ENCODE measurements at places on chromosomes 1 and 21.

DNA sequence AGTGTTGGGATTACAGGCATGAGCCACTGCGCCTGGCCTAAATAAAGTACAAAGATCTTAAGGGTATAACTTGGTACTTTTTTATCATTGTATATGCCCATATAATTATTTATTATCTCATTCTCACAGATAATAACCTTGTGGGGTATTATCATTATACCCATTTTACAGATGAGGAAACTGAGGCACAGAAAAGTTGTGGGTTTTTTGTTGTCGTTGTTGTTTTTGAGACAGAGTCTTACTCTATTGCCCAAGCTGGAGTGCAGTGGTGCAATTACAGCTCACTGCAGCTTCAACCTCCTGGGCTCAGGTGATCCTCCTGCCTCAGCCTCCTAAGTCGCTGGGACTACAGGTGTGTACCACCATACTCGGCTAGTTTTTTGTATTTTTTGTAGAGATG lies 4.1 kb downstream of the CGN start:
- no peak for DNase-seq

- DNase-seq: peak; percentile 11
Observed at GRCh38 chr1:226569879-226570547, 21.4 kb downstream of the STUM start.

DNA sequence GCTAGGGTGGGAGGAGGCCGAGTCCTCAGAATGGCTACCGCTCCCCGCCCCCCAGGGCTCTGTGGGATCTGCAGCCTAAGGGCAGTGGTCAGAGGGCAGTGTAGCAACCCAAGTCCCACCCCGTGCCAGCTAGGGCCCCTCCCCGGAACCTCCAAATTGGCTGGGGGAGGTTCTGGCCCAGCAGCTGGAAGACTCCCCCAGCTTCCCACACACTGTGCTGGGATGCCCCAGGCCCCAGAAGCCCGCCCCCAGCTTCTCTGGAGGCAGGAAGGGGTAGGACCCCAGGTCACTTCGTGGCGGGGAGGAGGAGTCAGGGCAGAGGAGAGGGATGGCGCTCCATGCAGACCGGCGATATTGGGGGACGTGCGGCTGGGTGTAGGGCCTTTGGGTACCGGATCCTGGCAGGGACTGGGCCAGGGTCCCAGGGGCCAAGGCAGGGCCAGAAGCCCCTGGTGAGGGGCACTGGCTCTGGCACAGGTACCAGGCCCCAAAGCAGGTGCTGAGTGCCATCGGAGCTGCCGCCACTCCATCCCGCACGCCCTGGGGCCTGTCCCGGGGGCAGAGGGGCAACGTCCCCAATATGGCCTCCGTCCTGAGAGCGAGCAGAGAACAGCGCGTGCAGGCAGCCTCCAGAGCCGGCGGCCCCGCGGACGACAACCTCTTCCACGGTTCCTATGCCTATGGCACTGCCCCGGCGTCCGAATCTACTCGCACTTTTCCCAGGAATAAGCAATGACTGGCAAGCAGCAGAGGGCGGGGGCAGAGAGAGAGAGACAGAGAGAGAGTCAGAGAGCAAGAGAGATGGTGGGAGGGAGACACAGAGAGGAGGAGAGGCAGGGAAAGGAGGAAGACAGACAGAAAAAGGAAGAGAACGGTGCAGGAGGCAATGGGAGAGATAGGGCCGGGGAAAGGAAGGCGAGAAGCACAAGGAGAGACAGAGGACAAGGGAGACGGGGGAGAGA lies 65.7 kb downstream of the RAP1GAP start:
- no peak for DNase-seq

DNA sequence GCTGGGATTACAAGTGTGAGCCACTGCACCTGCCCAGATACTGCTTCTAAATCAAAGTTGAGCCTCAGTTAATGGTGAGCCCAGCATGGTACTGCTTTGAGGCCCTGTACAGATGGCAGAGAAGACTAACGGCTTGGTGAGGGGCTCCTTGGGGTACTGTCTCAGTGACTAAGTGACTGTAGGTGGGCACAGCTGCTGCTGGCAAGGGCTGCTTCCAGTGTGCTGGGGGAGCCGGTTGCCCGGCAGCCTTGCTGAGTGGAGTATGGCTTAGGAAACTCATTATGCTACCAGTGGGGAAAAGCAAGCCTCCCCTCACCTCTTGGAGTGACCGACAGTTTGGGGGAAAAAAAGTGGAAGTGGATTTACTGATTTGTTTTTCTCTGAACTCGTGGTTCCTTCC lies 23.6 kb upstream of the ARHGEF10L start:
- no peak for DNase-seq

DNA sequence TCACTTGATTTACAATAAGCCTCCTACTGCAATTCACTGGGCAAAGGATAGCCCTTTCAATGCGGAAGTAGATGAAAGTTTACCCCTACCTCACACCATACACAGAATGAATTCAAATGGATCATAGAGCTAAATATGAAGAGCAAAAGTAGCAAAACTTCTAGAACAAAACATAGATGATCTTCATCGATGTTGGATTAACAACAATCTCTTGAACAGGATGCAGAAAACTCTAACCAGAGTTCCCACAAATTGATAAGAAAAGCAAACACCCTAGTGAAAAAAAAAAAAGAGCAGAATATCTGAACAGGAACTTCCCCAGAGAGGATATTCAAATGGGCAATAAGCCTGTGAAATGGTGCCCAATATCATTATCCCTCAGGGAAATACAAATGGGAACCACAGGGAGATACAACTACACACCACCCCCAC lies 1.9 kb upstream of the UBASH3A start:
- no peak for DNase-seq

GRCh38 chr1:171610385-171610784 lies 11.7 kb upstream of the MYOCOS start:
- no peak for DNase-seq

DNA sequence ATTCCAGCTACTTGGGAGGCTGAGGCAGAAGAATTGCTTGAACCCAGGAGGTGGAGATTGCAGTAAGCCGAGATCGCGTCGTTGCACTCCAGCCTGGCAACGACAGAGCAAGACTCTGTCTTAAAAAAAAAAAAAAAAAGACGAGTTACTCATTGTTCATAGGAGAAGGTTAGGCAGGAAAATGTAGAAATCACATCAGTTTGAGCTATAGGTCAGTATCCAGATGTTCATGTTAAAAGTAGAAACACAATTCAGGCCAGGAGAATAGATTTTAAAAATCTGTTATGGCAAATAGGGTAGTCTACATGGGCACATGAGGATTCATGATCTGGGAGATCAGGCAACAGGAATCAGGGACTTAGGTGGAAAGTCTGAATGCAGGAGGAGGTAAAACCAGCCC lies 57.7 kb downstream of the SELENOF start:
- no peak for DNase-seq

DNA sequence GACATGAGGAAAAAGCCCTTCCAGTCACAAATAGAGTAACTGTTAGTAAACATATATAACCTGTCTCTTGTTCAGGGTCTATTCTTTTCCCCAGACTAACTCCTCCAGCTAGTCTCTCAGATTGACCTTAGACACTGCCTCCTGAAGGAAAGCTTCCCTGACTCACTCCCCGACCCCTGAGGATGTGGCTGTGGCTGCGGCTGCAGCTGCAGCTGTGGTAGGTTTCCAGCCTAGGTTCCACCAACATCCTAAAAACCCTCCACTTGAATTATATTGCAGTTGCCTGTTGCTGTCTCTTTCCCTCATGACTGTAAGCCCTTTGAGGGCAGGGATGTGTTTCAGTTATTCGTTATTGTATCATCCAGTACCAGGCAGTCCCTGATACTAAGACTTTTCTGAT lies 132.9 kb upstream of the C1orf21 start:
- no peak for DNase-seq

DNA sequence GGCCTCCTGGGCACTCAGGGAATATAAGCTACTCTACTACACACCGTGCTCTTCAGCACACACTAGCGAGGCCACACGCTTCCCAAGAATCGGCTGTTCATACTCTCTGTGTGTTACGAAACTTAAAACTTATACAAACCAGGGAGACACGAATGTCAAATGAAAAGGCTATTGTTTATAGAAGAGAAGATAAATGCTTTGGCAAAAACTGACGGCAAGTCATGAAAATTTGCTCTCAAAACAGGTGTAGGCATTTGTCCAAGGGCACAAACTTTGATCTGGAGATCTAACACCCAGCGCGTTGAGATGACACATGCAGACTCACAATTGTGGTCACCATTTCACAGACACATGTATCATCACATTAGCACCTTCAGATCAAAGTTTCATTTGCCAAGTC lies 46.1 kb downstream of the USP48 start:
- no peak for DNase-seq

DNA sequence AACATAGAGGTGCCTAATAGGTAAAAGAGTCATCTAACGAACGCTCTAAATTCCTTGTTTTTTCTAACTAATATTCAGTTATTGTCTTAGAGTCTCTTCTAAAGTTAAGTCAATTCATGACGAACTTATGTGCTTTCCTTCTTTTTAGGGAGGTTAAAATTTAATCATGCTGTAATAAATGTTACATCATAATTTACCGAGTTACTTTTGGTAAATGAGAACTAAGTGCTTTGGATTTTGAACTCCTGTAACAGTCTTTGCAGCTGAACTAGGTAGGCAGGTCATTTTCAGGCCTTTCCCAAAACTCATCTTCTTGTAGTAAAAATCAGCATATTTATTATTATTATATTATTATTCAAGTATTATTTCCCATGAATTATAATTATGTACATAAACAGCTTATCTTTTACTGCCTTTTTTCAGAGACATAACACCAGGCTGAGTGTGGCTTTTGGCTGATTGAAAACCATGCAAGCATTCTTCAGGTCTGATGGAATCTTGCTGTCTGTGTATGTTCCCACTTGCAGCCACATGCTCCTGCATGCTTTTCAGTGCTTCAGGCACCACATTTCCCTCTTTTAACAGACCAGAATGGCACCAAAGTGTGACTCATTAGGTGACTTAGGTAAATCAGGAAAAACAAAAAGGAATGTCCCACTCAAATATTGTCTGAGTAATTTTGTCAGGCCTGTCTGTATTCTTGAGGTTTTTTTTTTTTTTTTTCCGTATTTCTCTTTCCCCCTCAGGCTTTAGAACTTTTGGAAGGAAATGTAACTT lies 81.0 kb upstream of the CD55 start:
- no peak for DNase-seq

- DNase-seq: peak; percentile 57
Observed at GRCh38 chr1:184036517-184036949, 995 bp downstream of the COLGALT2 start.

- DNase-seq: no peak
Observed at GRCh38 chr1:86951430-86951829, 37.0 kb downstream of the HS2ST1 start.

DNA sequence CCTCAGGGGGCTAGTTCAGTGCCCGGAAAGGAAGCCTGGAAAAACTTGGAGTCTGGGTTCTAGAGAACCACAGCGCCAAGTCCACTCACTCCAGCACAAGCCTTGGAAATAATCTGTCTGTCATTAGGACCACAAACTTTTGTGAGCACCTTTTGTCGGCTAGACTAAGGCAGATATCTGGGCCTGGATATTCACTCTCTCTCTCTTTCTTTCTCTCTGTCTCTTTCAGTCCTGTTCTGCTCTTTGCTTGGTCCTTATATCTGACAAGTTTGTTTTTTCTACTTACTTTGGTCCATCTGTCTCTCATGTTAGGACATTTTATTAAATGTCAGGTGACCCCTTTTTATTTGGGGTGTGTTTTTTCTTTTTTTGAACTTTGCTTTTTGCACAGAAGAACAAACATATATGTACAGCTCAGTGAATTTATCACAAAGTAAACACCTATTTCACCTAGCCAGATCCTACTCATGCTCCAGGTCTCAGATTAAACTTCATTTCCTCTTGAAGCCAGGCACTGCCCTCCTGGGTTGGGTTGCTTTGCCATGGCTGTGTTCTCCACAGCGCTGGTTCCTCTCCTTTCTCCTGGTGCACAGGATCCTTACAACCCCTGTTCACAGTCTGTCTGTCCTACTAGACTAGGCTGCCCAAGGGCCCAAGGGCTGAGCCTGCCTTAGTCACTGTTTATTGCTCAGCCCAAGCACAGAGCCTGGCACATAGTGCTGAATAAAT lies 40.8 kb downstream of the TCEANC2 start:
- DNase-seq: no peak

Data from SK-N-DZ (cell line).